Activated T-cell treated with anti-CD3 and anti-CD28 coated beads, Interleukin-2, amount 50 U/mL, for 48 hours (primary cell): ENCODE measurements at places on chromosomes 6 and 20.

GRCh38 chr6:8588176-8588575 lies 152.8 kb upstream of the SLC35B3 start:
- no peak for DNase-seq

- peak; percentile 77 for DNase-seq
Observed at GRCh38 chr20:62651285-62652021, 9.2 kb downstream of the SLCO4A1 start.

DNA sequence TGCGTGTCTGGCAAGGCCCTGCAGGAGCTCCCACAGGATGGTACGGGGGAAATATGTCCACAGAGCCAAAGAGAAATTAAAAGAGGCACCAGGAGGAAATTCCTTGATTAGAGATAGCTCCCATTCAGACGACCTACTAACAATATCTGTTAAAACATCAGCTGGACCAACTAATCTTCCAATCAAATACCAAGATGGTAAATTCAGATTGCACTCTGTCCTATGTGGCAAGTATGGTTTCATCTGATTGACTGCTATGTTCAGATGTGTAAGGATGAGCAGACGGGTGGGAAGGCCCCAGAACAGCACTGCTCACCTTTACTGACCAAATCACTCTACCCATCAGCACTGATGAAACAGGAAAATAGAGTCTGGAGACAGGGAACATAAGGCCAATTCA lies 19.5 kb downstream of the BPIFA2 start:
- DNase-seq, result no peak

GRCh38 chr6:155106456-155107115 lies 111.5 kb downstream of the TIAM2 start:
- DNase-seq, result no peak

- peak; percentile 50 for DNase-seq
Observed at GRCh38 chr6:2876210-2877056, 26.7 kb downstream of the SERPINB9 start.

DNA sequence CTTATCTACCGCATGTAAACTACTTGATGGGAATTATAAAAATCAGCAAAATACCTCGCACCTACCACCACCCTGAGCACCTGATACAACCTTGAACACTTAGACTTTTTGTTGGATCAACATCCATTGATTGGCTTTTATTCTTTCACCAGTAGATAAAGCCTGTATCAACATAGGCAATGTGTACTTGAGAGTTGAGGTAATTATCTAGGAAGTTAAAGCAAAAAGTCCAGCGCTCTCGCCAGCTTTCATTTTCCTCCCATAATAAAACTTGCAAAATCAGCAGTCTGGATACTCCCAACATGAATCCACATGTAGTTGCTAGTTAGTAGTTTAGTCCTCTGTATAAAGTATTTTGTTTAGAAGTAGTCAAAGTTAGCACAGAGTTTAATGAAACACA lies 132.0 kb upstream of the PRDM1 start:
- DNase-seq, result no peak

DNA sequence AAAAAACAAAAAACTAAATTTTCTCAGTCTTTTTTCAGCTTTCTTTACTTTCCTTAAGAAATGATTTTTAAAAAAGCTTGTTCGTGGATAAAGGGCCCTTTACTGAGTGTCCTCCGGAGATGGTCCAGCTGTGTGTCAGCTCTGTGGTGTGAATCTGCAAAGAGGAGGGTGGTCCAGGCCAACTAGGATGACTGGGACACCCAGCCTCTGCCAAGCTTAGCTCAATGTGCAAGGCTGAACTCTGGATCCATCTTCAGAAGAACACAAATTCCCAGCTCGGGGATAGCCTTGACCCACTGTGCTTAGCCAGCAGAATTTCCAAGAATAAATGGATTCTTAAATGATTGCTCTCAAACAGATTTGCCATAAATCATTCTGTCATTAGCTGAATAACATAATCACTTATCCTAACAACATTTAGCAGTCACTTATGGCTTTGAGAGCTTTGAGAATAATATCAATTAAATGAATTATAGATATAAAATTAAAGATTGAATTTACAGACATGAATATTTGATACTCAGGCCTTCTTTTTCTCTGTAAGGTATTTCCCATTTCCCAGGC lies 14.2 kb upstream of the CALHM5 start:
- no peak for DNase-seq

DNA sequence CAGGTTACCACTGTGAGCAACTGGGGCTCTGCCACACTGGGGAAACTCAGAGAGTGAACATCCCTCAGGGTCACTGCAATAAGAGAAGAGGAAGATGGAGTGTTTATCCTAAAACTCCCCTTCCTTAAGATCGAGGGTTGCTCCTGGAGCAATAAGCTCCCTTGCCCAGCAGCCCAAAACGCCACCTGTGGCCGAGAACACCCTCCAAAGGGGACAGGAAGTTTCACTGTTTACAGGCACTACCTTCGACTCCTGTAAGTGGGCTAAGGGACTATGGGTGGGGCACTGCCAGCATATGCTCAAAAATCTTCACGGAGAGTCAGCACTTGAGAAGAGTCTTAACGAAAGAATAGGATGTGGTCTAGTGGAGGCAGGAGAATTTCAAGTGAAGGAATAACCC lies 132.5 kb downstream of the FAXC start:
- no peak for DNase-seq

GRCh38 chr6:46137387-46137786 lies 7.6 kb downstream of the ENPP4 start:
- no peak for DNase-seq
